ENCODE measurements at places on chromosomes 2 and 18. TPM values are rescaled to one million over a fixed set of nuclear protein-coding genes. Genes with fewer than 3 reads are reported as not detected.

RBKS gene
- total RNA-seq: 10.0 TPM

NPAS2 gene
- total RNA-seq: 3.9 TPM

ONECUT2 gene
- total RNA-seq: 0.52 TPM

ARHGEF33 gene
- 0.58 TPM for total RNA-seq

ABCG8 gene
- total RNA-seq: not detected

DNA sequence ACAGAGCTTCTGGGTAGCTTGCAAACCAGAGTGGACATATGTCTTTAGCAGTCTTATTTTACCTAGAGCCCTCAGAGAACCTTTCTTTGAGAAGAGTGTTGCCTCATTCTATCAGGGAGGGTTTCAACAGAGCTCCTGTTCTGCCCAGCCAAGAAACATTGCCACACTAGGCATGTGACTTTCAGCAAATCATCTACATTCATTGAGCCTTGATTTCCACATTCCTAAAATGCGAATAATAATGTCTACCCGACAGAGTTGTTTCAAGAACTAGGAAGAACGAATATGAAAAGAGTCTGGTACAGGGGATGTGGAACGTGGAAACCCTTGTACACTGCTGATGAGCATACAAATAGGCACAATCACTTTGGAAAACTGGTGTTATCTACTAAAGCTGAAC, 7.8 kb upstream of the PRKAG3 start:
- no peak for ATAC-seq

GRCh38 chr2:150060341-150060740, 427.1 kb downstream of the RND3 start:
- no peak for ATAC-seq

DNA sequence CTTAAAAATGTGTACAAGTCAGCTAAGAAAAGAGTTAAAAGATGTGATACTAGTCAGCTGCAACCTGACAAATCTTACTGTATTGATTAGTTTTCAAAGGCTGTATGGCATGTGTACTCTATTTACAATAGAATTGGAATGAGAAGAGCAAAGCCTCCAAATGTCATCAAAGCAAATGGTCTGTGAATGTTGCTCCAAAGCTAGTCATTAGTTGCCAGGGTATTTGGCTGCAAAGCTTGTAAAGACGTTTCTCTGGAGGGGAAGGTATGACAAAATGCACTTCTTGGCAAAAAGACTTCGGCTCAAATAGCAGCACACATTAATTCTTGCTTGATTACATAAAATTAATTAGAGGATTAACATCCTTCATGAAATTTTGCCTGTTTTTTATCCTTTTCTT, 59.3 kb downstream of the ETAA1 start:
- no peak for ATAC-seq

GRCh38 chr2:216428618-216429350, 16.5 kb downstream of the SMARCAL1 start:
- ATAC-seq: no peak

DNA sequence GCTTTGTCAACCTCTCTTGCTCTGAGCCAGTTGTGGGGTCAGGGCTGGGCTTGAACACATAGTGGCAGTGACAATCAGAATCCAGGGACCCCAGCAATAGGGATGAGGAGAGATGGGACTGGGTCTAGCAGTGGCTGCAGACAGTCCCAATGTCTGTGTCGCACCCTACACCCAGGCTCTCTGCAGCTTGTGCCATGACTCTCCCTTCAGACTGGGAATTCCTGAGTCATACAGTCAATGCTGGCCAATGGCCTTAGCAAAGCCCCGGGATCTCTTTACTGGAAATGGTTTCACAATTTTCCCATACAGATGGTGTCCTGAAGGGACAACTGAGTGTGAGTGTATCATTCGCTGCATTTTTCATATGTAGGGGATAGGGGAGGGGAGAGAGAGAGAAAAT, 74.2 kb upstream of the CELF4 start:
- ATAC-seq: no peak
